NCI-H1436 (cell line): ENCODE measurements at places on chromosomes 1 and 21.

DNA sequence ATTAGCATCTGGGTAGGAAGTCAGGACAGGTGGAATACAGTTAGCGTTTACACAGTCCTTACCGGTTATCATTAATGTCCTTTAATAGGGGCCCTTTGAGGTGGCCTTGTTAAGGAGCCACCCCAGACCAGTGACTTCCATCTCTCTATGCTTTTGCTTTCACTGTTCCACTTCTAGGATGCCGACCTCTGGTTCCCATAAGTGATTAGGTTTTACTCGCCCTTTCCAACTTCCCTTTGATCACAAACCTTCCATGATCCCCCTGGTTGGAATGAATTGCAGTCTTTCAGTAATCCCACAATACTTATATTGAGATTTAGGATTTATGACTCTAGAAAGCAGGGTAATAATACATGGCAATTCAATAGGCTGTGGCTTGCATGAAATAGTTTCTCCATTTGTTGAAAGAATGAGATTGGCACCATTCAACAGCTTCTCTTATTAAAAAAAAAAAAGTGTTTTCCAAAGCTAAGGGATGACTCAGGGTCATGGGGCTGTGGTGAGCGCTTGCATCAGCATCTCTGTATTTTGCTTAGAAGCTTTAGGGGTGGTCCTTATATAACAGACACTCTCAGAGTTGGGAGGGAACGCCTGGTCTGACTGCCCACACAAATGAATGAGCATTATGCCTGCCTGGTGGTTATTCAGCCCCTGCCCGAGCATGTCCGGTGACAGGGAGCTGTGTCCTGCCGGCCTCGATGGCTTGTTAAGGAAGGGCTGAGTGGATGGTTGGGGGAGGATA is 110.5 kb downstream of the CNIH3 start:
- no peak for DNase-seq

DNA sequence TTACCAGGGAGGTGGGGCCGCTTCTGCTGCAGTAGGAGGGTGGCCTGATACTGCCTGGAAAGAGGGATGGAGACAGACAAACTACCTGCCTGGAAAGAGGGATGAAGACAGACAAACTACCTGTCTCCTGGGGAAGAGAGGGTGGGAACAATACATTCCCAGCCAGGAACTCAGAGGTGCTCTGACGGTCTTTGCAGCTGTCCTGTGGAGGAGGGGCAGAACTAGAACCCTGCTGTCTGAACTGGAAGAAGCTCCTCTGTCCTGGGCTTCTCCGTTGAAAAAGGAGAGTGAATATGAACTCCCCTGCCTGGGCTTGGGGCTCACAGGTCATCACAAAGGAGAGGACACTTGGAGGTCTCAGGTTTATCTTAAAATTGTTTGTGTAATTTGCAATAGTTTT is 40.3 kb upstream of the ETV3 start:
- no peak for DNase-seq

- DNase-seq: no peak
Observed at GRCh38 chr1:54583307-54583686, 35.3 kb downstream of the ACOT11 start.

DNA sequence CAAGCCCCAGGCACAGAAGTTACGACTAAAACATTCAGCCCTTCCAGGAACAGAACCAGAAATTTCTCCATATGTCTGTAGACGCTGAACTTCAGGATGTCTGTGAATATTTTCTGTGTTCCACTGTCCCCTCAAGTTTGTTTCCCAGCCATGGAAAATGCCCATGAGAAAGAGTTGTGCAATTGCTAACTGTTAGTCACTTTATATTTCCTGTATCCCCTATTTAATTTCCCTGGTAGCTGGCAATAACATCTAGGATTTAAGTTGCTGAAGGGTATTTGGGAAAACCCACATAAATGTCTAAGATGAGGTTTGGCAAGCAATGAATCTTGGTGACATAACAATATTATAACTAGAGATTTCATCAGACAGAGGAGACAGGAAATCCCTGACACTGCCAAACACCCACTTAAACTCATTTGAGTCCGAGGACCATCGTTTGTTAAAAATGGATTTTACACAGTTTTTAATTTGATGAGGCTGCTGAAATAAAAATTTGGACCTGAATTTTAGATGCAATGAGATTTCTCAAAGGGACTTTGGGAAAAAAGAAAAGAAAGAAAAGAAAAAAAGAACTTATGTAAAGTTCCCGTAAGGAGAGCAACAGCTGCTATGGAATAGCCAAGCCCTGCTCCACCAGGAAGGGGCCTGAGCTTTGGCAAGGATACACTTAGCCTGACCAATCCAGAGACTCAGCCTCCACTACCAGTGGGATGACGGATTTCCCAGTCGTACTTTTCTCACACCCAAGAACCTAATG is 21.8 kb upstream of the ERRFI1 start:
- DNase-seq: no peak

DNA sequence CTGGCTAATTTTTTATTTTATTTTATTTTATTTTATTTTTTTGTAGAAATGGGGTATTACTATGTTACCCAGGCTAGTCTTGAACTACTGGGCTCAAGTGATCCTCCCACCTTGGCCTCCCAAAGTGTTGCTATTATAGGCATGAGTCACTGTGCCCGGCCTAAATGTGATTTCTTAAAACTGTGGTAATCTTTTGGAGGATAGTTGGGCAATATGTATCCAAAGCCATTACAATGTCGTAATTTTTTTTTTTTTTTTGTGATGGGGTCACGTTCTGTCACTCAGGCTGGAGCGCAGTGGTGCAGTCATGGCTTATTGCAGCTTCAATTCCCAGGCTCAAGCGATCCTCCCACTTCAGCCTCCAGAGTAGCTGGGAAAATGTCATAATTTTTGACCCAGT is 14.2 kb downstream of the ETV3L start:
- DNase-seq: no peak

GRCh38 chr1:18783705-18784481 is 75.6 kb downstream of the TAS1R2 start:
- no peak for DNase-seq
